ENCODE measurements at places on chromosomes 3 and 15.
A peak's percentile ranks its signal among the peaks of the same experiment; 100 is the strongest.

DNA sequence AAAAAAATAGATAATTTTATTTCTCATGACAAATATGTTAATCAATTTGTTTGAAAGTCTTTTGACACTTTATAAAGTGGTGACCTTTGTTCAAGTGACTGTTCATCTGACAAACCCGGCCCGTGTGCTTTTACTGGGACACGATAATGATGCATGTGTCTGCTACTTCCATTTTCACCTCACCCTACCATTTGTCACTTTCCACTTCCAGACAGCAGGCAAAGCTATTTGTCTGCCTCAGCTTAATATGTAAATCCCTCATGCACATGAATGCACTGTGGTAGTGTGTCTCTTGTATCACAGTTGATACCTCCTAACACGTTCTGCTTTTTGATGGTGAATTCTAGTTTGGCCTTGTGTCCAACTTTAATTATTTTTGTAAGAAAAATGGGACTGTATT, 204.3 kb downstream of the BBX start:
- no peak for DNase-seq

DNA sequence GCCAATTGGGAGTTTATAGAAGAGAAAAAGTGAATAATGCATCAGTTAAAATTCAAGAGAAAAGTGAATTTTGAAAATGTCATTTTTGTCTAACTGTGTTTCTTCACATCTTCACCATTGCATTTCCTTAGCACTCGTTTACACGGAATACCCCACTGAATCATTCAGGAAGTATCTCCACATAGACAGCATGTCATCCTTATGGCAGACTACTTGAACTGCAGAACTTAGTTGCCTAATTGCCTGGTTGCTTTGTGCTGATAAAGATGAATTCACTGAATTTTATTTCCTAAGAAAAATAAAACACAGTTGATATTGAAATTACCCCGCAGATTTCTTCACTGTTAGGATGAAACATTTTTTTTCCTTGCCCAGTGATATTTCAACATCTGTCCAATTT, 627.1 kb downstream of the ROBO1 start:
- DNase-seq, result no peak

DNA sequence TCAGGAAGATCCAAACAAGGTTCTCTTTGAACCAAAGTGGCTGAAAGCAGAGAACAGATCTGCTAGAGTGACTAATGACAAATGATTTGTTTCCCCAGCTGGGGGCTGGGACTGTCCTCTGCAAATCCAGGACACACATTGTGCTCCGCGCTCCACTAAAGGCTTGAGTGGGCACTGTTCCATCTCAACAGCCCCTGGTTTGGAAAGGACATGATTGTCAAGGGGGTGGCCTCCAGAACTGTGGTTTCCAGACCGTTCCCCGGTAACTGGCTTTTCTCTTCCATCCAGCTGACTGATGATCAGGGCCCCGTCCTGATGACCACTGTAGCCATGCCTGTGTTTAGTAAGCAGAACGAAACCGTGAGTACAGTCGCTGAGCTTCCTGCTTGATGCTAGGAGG, 91.0 kb downstream of the LRTM1 start:
- DNase-seq, result no peak

- no peak for DNase-seq
Measured at GRCh38 chr15:75695220-75695619, 17.4 kb downstream of the CSPG4 start.

DNA sequence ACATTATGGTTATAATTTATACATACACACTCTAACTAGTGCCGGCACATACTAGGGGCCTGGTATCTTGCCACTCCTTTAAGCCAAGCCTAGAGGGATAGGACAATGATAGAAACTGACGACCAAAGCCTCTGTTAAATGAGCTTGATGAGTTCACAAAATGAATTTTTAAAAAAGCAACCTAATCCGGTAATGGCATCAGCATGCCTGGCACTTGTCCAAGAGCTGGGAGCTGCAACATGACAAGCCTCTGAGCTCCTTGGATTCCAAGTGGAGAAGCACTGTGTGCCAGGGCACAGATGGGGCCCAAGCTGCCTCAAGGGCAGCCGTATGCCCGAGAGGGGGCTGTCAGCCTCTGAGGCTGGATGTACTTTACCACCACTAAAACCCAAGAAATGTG, 9.7 kb downstream of the ETV5 start:
- DNase-seq, result no peak

DNA sequence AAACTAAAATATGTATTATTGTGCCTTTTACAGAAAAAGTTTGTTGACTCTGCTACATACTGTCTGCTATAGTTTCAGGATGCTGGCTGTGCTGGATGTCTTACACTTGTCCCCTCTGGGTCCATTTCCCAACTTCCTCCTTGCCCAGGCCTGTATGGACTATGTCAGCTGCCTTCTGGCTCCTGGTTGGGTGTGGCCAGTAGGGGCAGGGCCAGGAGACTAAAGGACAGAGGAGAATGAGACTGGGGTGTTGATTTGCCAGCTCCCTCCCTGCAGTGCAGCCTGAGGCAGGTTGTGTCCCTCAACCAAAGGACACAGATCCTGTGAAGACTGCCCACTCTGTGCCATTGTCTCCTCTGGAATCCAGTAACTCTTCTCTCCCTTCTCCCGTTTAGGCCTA, 90.6 kb upstream of the UBE2E2 start:
- no peak for DNase-seq

DNA sequence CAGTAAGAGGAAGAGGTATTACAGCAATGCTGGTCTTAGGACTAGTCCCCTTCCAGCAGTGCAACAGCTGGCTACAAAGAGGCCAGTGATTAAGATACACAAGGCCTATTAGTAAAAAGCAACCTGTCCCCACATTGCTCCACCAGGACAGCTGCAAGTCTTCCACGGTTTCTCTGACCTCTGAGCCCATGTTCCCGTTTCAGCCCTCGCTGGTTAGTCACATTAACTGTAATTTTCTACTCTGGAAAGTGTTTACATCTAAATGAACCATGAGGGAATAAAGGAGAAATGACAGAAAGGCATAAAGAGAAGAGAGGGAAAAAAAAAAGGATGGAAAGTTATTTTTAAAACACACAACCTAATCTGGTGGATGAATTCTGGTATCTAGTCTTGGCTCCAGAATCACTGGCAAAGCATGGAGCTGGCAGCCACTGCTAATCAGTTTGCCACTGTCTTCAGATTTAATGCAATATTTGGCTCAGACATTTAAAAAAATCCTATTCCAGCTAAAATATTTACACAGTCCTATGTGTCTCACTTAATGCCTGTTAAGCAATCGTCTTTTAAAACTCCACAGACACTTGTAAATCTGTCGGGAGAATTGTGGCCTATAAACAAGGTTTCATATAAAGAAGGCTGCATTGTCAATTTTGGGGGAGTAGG, 154.9 kb downstream of the GREM1 start:
- peak; percentile 8 for DNase-seq

GRCh38 chr3:127033171-127033570, 50.3 kb downstream of the PLXNA1 start:
- DNase-seq, result no peak

DNA sequence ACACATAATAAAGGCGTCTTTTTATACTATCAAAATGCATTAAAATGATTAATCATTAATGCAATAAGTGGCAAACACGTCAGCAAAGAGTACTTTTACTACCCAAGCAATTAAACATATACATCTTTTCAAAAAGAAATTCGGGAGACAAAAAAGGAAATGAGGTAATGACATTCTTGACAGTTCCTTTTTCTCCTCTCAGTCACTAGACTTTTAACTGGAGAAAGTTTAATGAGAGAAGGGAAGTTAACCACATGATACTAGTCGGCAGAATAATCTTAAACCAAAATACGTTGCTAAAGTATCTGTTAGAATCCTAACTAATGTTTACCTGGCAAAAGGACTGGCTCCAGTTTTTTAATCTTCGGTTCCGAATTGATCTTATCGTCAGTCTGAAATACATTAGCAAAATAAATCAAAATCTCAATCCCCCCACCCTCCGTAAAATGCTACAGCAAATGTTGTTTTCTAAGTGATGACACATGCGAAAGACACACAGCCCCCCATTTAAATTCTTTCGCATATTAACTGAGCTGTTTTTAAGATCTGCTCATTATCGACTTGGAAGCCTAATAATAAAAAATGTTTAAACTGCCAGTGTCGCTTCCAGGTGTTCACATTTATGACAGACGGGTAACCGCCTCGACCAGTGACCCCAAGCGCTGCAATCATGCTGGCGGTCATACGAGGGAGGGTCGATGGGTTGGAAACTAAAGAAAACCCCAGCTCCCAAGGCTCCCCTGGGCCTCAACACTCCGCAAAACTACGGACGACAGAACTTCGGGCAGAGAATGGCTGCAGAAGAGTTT, 778 bp downstream of the MTMR10 start:
- no peak for DNase-seq

GRCh38 chr15:96869122-96869521, 538.6 kb downstream of the NR2F2 start:
- DNase-seq, result no peak

- no peak for DNase-seq
Measured at GRCh38 chr3:123414973-123415775, 33.7 kb downstream of the ADCY5 start.

GRCh38 chr15:65828585-65828984, 36.5 kb upstream of the DENND4A start:
- no peak for DNase-seq

DNA sequence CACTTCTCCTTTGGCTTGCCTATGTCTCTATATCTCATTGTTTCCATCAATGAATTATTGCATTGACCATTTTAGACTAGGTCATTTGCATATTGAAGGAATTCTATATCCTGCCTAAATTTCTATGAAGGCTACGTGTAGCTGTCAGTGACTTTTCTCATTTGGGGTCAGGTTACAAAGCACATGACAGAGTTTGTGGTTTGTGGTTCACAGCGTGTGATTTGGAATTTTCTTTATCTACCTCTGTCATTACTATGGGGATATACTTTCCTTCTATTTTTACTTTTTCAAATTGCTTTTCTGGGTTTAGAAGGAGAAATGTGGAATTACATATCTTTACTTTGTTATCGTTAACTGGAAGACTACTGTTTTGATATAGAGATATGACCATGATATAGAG, 317.3 kb upstream of the CFAP20DC start:
- no peak for DNase-seq

GRCh38 chr15:42264795-42265194, 8.2 kb upstream of the GANC start:
- no peak for DNase-seq

GRCh38 chr3:69567023-69567709, 172.1 kb upstream of the MITF start:
- DNase-seq, result no peak

GRCh38 chr15:75309711-75310110, 26.2 kb upstream of the COMMD4 start:
- DNase-seq, result no peak

GRCh38 chr3:37970802-37971201, 19.8 kb upstream of the VILL start:
- DNase-seq, result no peak

DNA sequence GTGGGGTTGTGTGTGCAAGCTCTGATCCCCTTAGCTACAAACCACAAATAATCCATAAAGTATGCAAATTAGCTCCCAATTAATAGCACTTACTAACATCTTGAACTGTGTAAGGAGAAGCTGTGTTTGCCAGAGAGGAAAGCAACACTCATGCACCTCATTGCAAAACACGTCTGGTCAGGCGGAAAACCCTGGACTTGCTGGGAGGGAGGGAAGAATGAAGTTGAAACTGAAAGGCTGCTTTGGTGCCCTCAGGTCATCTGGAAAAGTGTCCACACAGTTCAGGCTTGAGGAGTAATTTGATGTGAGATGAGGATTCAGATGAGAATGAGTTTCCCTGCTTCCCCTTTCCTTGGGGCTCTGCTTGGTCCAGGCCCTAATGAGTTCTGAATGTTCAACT, 185.5 kb upstream of the ANKRD28 start:
- no peak for DNase-seq

DNA sequence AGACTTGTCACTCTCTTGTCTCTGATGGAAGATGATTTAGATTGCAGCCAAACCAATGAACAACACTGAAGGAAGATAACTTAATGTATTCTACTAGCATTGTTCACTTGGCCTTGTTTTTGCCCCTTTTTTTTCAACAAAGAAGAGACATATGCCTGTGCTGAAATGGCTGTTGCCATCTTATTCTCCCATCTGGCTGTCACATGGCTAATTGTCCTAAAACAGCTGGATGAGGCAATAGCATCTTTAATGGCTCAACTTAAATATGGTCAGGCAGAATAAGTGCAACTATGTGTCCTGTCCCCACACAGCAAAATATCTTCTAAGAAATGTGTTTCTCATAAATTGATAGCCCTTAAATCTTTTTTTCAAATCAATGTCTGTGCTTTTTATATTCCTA, 576.9 kb downstream of the TUSC7 start:
- no peak for DNase-seq

- peak; percentile 90 for DNase-seq
Measured at GRCh38 chr3:12409684-12410596, 74.3 kb upstream of the TSEN2 start.

GRCh38 chr15:67091980-67092677, 26.7 kb downstream of the SMAD3 start:
- DNase-seq, result no peak

DNA sequence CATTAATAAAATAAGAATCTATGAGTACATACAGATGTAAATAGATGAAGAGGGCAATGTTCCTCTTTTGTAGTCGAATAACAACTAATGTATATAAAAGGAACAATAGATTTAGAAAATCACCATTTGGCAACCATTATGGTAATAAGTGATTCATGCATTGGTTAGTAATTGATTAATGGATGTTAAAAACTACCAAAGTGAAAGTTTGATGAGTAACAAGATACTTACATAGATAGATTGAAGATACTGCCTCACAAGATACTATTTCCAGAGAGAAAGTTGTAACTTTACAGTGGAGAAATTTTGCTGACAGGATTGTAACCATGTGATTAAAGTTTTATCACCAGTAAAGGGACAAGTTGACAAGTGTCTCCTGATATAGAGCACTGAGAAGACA, 55.0 kb downstream of the TCF12 start:
- DNase-seq, result no peak

DNA sequence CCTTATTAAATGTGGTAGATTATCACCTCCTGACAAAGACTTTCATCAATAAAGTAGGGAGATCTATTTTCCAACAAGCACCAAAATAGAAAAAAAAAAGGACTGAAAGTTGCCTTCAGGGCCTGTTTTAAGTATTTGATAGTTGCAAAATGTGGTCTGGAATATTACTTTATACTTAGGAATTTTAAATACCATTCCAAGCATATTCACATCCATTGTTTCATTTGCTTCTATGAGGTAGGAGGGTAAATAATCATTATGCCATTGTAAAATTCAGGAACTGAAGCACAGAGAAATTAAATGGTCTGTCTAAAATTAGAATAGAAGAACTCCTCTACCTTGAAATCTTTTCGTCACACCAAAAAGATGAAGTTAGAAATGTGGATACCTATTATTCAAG, 110.0 kb downstream of the TMCC1 start:
- DNase-seq, result no peak

GRCh38 chr15:40554161-40554525, 10.7 kb downstream of the CCDC32 start:
- no peak for DNase-seq

- no peak for DNase-seq
Measured at GRCh38 chr3:55185380-55185779, 257.5 kb upstream of the LRTM1 start.

Measured in LNCaP clone FGC (cell line).